ENCODE measurements at places on chromosomes 16 and 17. TPM values are rescaled to one million over a fixed set of nuclear protein-coding genes. Genes with fewer than 3 reads are reported as not detected.
A peak's percentile ranks its signal among the peaks of the same experiment; 100 is the strongest.

GRCh38 chr16:75754141-75754540, 27.9 kb upstream of the CPHXL start:
- DNase-seq, result no peak

GRCh38 chr17:17959520-17960361, 12.5 kb downstream of the TOM1L2 start:
- DNase-seq, result peak; percentile 66

- no peak for DNase-seq
Observed at GRCh38 chr17:56119936-56120335, 33.3 kb upstream of the ANKFN1 start.

DNA sequence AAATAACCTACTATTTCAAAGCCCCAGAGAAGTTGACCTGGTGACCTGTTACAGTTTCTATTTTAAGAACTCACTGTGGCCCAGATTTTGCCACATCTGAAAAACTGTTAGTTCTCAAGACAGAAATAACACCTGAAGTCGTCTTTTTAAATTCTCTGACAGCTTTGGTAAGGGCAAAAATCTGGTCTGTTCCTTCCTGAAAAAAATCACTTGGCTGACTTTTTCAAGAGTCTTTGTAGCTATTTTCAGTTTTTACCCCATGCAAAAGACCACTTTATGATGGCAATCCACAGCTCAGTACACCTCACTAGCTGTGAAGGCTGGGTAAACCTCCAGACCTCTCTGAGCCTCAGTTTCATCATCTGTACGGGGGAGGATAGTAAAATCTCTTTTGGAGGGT, 60.7 kb upstream of the SREBF1 start:
- DNase-seq, result no peak

DNA sequence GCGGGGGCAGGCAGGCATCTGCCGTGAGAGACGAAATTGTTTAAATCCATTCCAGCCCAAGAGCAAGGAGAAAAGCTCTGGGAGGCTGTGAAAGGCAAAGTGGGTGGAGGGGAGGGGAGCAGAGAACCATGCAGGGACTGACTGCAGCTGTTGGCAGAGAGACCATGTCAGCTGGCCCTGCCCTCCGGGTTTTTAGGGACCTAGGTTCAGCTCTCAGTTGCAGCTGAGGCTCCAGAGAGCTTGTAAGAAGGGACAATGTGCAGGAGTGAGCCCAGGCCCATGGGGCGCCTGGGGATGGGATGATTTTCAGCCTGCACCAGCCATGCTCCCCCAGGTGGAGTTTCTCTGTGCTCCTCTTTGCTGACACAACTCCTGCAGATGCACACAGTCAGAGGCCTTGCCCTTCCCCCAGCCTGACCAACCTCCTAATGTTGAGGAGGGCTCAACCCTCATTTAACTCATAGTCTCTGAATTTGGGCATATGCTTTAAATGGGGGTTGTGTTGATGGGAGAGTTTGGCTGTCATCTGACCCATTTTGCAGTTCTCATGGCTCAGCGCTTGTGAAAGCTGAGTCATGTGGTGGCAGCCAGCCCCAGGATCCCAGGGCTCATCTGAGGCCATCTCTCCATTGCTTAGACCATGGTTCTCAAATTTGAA, 70.9 kb downstream of the PLXDC1 start:
- peak; percentile 93 for DNase-seq

DNA sequence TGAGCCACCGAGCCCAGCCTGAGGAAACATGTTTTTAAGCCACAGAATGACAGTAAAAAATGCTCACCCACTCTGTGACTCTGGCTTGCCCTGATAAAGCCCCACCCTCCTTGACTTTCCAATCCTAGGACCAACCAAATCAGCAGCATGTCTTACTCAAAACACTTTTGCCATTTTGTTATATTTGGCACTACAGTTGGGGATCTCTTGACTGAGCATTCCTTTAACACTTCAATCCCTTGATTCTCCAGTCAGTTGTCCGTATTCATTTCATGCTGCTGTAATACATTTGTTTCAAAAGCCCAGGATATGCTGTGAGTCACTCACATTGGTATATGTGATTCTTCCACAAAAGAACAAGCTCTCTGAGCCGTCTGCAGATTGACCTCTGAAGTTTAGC, 8.2 kb downstream of the MYH3 start:
- no peak for DNase-seq

GRCh38 chr17:73062726-73063125, 29.8 kb downstream of the SLC39A11 start:
- DNase-seq, result no peak

DNA sequence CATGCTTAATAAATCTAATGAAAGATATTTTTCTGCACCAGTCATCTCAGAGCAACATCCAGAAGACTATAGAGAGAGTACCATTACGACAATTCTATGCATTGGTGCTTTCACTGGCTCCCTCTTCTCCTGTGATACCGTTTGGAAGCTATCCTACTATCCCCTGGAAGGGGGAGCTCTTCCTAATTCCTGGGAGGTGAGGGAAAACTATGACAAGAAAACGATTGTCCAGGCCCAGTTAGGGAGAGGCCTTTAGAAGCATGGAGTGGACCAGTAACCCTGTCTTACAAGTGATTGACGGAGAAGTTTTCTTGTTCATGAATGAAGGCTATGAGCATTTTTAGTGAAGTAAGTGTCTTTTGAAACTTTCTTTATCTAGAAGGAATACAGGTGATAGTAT, 150.2 kb downstream of the TANC2 start:
- no peak for DNase-seq

DNA sequence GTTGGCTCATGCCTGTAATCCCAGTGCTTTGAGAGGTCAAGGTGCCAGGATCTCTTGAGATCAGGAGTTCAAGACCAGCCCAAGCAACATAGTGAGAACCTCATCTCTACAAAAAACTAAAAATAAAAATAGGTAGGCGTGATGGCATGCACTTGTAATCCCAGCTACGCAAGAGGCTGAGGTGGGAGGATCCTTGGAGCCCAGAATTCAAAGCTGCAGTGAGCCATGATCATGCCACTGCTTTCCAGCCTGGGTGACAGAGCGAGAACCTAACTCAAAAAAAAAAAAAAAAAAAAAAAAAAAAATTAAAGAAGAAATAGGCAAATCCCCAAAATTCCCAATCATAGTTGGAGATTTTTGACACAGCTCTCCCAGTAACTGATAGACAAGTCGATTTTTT, 32.2 kb upstream of the SRCIN1 start:
- no peak for DNase-seq

- peak; percentile 51 for DNase-seq
Observed at GRCh38 chr16:89166696-89167424, 4.7 kb upstream of the CDH15 start.

DNA sequence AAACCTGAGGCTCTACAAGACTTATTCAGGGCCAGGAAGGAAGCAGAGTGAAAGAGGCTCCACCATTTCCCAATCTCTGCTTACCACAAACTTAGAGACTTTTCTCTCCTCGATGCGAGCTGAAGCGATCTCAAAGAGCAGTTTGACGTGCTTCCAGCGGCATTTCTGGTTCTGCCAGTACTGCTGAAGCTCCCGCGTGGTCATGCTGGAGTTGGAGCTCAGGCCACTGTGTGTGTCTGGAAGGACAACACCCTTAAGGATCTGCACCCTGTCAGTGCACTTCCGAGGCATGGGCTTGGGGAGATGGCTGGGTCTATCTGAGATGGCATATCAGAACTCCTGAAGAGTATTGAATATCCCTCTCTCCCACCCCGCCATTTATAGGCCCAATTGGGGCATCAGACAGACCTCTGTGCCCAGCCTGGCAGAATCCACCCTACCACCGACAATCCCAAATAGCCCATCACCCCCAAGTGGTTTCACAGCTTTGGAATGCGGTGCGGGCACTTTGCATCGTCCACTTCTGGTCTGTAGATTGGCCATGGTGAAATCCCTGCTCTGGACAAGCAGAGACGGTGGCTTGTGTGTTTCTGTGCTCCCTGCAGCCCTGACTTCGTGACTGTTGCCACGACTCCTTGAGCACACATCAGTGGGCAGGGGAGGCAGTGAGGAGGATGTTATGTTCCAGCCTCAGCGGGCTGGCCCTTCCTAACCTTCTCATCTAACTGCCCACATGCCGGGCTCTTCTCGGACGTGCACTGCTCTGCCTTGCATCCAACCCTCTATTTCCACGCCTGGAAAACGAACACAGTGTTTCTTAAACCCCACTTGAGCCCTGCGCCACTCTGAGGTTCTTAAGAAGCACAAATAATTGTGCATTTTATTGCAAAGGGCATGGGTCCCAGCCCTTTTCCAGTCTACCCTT, 5.2 kb downstream of the SNX20 start:
- DNase-seq, result no peak

GRCh38 chr17:27545562-27546229, 85.3 kb upstream of the LGALS9 start:
- DNase-seq, result peak; percentile 93

- no peak for DNase-seq
Observed at GRCh38 chr17:51064061-51064735, 56.5 kb downstream of the SPAG9 start.

DNA sequence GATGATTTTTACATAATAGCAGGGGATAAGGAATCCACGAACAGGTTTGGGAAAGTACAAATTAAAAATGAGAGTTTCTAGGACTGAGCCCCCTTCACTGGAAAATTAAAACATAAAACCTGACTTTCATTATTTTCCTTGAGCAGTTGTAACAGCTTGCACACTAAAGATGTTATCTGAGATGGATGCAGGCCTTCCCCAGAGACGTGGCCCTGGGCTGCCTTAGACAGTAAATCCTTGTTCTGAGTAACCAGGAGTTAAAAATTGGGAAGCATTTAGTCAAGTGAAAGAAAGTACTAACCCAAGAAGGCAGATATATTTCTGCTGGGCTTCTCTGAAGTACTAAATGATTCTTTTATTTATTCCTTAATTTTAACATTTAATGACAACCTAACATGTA, 432.2 kb upstream of the KIF2B start:
- DNase-seq, result no peak

GRCh38 chr16:57617604-57618111, 10.8 kb upstream of the ADGRG1 start:
- DNase-seq, result no peak

DNA sequence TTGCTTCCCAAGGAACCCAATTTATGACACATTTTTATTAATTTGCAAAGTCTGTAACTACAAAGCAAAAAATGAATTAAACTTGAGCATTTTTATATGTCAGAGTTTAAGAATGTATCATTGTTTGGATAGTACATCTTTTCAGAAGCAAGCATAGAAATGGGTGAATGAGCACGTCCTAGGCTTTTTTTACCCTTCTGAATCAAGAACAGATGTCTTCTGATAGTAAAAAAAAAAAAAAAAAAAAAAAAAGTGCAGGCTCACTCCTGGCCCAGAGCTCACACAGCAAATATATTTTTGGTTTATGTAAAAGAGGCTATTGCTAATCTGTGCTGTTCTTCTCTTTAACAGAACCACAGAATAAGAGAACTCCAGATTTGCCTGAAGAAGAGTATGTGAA, 6.3 kb downstream of the TERF2IP start:
- no peak for DNase-seq

- DNase-seq, result no peak
Observed at GRCh38 chr17:47099451-47099986, 89.6 kb downstream of the CDC27 start.

DNA sequence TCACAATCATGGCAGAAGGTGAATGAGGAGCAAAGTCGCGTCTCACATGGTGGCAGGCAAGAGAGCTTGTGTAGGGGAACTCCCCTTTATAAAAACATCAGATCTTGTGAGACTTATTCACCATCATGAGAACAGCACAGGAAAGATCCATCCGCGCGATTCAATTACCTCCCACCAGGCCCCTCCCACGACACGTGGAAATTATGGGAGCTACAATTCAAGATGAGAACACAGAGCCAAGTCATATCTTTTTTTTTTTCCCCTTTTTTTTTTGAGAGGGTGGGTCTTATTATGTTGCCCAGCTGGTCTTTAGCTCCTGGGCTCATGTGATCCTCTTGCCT, 60.0 kb downstream of the RPTOR start:
- no peak for DNase-seq

DNA sequence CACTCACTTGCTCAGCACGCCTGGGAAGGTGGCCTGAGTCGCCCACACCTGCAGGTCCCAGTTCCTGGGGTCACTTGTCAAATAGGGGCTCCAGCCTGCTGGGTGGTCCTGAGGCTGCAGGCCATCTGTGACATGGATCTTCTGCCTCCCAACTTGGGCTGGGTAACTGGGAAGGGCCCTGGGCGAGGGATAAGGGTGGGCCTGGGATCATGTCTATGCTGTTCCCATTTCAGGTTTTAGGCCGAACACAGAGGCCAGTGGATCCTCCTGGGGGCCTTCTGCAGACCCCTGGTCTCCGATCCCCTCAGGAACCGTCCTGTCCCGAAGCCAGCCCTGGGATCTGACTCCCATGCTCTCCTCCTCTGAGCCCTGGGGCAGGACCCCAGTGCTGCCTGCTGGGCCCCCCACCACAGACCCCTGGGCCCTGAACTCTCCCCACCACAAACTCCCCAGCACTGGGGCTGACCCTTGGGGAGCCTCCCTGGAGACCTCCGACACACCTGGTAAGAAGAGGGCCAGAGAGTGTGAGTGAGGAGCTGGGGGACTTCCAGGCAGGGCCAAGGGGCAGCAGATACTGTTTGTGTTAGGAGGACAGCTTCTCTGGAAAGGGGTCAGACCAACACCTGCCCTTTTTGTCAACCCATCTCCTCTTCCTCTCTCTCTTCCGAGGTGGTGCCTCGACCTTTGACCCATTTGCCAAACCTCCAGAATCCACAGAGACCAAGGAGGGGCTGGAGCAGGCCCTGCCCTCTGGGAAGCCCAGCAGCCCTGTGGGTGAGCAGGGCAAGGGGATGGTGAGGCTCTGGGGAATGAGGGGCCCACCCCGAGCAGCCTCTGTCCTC, 6.2 kb upstream of the SPATA20 start:
- DNase-seq, result no peak

DNA sequence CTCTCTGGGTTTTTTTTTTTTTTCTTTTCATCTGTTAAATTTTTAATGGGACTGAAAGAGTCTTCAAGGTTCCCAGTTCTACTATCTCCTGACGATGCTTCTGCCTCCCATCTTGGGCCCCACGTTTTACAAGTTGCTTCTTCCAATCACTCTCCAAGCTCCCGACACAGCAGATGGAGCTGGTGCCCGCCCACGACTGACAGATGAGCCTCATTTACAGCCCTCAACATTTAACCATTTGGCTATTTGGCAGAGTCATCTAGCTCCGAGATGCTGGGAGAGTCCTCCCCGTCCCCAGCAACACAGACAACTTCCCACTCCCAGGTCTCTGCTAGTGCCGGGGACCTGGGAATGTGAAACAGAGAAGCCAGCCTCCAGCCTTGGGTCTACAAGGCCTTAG, 276.9 kb downstream of the SHISA9 start:
- no peak for DNase-seq

SERPINF2 gene
- total RNA-seq, result not detected

SLC38A10 gene
- total RNA-seq, result 99.8 TPM

PABPN1L gene
- 0.25 TPM for total RNA-seq

PLXDC1 gene
- 0.06 TPM for total RNA-seq

TNS4 gene
- not detected for total RNA-seq

TLCD3B gene
- 0.58 TPM for total RNA-seq

NARF gene
- total RNA-seq, result 156 TPM

VAT1L gene
- not detected for total RNA-seq

DNAH3 gene
- total RNA-seq, result 0.05 TPM

CCL5 gene
- not detected for total RNA-seq

OR3A3 gene
- total RNA-seq, result not detected

SHCBP1 gene
- total RNA-seq, result 47.0 TPM

NPTX1 gene
- total RNA-seq, result not detected

KRT27 gene
- not detected for total RNA-seq
